Activated T-helper 1 cell treated with anti-CD3 and anti-CD28 coated beads, Interleukin-2, amount 50 U/mL, for 16 hours (primary cell): ENCODE measurements at places on chromosomes 6 and 20.

DNA sequence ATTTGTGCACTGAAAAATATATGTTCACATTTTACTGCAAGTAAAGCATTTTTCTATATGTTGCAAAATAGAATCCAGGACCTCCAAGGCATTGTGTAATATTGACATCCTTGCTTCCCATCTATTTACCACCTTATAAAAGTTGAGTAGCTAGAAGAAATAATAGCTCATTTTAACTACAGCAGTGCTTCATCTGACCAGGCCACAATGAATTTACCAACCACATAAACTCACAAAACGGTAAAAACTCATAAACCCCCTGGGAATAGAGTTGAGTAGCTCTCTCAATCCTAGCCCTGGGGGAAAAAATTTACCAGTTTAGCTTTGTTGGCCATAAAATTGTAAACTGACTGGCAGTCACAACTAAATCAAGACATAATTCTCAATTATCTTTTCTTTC, 3.9 kb downstream of the ATXN1 start:
- no peak for DNase-seq

- no peak for DNase-seq
Observed at GRCh38 chr6:132316970-132317369, 84.3 kb downstream of the MOXD1 start.

- no peak for DNase-seq
Observed at GRCh38 chr20:52936351-52937340, 35.5 kb upstream of the TSHZ2 start.

GRCh38 chr6:38273325-38273724, 366.4 kb downstream of the BTBD9 start:
- no peak for DNase-seq

- no peak for DNase-seq
Observed at GRCh38 chr20:63288581-63289251, 4.3 kb upstream of the COL20A1 start.

DNA sequence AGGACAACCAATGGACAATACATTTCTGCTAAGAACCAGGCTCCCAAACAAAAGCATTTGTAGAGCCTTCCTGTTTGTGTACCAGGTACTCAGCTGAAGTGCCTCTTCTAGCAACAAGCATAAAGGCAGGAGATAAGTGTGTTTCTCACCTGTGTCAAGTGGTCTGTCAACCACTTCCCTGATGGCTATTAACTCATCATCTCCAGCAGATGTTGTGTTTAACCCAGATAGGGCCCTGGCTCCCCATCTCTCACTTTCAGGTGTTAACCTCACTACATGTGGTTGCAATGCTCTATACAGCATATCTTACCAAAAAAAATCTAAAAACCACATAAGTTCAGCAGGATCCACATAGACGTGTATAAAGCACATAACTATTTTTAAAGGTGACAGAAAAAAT, 9.6 kb upstream of the IL17A start:
- no peak for DNase-seq

- DNase-seq, result no peak
Observed at GRCh38 chr6:167238146-167238693, 52.9 kb upstream of the UNC93A start.

DNA sequence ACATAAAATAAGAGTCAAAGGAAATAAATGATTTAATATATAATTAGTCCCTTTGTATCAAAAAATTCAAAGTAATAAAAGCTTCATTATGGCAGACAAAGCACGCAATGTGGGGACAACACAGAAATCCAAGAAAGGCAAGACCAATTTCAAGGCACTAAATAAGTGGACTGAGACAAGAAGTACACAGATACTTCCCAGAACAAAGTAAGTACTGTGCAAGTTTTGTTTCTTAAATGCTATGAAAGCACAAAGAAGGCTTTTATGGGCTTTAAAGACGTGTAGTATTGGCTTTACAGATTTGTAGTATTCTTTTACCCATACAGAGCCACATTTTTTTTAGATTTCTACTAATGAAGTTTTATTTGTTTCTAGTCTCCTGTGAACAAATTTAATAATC, 174.6 kb downstream of the TRDN start:
- no peak for DNase-seq

DNA sequence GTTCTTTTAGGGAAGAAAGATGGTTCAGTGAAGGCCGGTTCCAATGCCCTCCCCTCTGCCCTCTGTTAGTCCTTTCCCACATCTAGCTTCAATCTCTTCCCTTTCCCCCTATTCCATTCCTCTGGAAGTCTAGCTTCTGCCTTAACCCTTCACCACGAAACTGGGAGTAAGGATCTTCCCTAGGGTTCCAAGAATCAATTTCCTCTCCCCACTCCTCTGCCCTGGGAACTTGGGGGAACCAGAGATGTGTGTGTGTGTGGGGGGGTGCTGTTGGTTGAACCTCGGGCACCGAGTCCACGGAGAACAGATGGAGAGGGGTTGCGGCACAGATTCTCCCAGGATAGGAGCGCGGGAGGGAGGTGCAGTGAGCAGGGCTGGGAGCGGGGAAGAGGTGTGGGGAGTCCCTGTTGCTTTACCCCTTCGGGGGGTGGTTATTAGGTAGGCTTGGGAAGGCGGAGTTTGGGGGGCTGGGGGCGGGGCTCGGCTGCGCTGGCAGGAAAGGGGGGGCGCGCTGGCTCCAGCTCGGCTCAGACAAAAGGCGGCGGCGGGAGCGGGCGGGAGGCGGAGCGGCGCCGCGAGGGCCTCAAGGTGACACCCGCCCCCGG, at the start of gene TMEM151B:
Gene TMEM151B (plus strand): TSS at position 530 of the 605 bp plus-strand sequence. CDS start 293 bp downstream, outside the sequence.
- DNase-seq, result no peak

DNA sequence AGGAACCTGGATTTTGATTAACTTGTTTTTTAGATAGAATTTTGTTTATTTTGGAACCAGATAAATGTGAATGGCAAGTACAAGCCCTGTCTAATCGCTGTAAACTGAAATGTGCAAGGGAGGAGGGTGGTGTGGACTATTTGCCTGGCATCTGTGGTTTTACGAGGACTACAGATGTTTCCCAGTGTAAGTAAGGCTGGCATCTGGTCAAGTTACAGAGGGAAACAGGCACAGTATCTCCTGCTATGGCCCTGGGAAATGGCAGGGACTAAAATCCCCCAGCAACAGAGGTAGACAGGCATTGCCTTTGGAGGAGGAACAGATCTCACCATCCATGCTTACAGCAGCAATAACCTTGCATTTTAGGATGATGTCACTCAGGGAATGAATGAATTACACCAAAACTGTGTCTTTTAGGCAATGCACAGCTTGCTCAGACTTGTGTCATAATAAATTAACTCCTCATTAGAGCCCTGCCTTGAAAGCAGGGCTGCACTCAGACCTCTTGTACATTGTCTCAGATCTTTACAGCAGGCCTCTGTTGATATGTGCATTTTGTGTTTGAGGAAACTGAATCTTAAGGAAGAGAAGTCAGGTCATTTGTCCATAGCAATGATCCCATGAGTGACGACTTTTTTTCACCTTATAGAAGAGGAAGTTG, 96.2 kb downstream of the TCP11 start:
- DNase-seq, result no peak

GRCh38 chr20:45347936-45348778, at the start of gene SDC4:
Gene SDC4, minus strand, starts transcription at chr20:45348424. Its CDS starts 40 bp downstream, at chr20:45348384.
- peak; percentile 51 for DNase-seq

DNA sequence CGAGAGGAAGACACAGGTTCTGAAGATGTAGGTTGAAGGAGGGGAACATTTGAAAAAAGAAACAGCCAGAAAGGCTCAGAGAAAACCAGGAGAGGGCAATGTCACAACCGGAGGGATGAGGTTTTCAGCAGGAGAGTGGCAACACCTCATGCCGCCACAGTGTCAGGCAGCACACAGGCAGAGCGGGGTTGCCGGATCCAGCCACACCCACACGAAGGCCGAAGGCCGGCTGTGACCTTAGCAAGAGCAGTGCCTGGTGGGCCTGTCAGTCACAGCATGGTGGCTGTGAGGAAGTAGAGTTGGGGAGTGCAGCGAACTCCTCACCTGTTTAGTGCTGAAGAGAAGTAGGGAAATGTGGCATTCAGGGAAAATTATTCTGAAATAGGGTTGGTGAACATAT, 14.0 kb downstream of the HDDC2 start:
- no peak for DNase-seq

DNA sequence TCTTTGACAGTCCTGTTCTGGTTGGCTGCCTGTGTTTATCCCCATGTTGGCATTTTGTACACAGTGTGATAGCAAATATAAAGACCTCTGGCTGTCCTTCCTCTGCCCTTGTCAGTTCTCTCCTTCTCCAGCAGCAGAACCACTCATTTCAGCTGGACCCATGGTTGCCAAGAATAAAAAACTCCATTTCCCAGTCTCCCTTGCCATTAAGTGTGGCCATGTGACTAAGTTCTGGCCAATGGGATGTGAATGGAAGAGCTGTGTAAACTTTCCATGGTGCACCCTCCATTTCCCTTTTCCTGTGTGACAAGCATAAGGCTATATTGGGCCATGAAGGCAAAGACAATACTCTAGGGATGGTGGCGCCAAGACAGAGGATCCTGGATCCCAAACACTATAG, 78.4 kb upstream of the TBC1D7 start:
- DNase-seq, result no peak

DNA sequence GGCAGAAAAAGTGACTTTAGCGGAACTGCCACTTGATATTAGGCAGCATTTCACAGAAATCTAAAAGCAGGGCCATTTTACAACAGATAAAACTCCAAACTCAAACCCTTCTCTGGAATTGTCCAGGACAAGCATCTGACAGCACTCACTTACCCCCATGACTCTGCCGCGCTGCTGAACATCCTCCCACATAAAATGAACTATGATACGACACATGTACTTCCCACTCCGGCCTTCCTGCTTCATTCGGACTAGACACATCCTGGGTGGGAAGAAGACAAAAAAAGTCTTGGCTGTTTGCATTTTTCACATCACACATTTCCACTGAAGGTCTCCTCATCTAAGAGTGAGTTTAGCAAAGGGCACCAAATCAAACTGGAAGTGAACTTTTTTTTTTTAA, 54.8 kb upstream of the FAM83C start:
- no peak for DNase-seq

GRCh38 chr20:55936209-55936595, 69.1 kb downstream of the CBLN4 start:
- DNase-seq, result no peak
